Cortex of kidney (tissue), 1 donor: ENCODE measurements at places on chromosomes 11 and 22.

DNA sequence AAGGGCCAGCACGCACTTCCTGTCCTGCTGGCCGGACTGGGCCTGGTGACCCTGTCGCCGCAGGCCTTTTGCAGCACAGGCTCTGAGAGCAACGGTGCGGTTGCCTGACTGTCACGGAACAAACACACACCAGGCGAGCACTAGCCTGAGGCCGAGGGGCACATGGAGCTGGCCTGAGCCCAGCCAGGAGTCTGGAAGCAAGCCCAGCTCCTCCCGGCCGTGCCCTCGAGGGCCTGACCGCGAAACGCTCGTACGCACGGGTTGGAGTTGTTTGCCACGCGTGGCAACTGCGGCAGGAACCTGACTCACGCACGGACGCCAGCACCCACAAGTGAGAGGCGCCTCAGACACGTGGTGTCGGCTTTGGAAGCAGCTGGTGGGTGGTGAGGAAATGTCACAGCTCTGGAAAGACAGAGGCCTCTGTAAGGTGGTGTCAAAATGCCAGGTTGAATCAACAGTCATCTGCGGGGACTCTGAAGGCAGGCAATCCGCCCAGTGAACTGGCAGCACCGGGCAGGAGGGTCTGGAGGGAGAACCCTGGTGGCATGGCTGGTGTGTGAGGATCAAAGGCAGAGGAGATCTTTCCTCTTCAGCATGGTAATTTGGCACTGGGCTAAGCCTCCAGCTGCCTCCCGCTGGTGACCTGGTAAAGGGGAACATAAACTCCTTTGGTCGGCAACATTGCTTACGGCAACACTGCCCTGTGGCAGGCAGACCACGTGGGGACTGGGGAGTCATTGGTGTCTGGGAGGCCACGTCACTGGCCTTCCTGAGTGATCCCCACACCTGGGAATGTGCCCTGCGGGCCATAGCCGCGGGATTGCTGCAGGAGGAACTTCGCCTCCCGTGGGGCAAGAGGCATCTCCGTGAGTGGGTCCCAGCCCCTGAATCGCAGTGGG lies 15.3 kb upstream of the IL17REL start:
- DNase-seq: no peak

DNA sequence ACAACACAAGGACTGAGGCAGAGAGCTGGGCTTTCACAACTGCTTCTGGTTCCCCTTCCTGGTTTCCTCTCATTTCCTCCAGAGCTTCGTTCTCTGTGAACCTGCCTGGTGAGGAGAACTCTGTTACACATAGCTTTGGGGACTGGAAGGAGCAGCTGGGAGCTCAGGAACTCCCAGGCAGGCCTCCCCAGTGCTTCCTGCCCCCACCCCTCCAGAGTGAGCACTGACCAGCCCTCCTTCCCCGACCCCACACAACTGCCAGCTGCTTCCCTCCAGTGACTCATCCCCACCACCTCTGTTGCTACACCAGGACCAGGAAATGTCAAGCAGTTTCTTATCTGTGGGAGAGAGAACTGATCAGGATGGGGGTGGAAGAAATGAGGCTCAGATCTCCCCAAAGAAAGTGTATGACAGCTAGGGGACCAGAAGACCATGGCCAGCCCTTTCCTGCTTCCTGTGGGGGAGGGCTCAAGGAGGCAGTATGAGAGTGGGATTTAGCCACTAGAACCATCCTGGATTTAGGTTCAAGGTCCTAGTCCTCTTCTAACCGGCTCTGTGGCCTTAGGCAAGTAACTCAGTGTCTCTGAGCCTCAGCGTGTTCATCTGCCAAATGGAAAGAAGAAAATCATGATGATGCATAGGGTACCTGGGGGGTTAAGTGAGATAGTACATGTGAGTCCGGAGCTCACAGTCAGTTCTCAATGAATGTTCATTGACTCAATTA lies 4.5 kb upstream of the TP53I11 start:
- no peak for DNase-seq

GRCh38 chr22:30183861-30184278 lies 62.7 kb downstream of the LIF start:
- no peak for DNase-seq

DNA sequence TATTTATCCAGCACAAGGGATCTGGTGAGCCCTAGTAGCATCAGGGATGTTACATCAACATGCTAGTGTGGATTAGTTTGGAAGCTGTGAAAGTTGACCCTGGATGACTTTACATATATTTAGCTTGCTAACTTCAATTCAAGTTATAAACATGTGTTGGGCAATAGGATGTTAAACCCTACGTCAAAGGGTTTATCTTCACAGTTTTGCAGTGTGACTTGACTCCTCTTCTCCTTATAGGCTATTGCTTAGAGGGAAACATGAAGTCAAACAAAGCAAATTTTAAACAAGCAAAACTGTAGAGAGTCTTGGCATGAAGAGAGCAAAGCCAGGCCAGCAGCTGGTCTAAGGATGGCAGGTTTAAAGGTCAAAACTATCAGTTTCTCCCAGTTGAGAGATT lies 11.3 kb upstream of the CTSC start:
- DNase-seq: no peak

DNA sequence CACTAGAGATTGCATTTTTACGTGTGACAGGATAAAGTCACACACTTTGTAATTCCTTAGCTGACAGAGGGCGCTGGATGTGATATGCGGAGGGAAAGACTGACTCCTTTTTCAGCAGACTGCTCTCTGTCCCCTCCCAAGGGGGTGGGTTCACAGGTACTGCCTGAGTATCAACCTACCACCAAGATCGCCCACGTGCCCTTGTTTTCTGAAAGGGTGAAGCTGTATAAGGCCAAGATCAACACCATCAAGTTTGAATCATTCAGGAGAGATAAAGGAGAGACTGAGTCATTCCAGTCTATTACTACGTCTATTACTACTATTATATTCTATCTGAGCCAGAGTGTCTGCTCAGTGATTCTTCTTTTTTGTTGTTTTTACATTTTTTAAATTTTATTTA lies 30.7 kb downstream of the BUD13 start:
- DNase-seq: no peak

GRCh38 chr11:71410363-71410966 lies 37.7 kb downstream of the DHCR7 start:
- no peak for DNase-seq

- DNase-seq: no peak
Measured at GRCh38 chr11:35702126-35702525, 39.6 kb downstream of the TRIM44 start.

DNA sequence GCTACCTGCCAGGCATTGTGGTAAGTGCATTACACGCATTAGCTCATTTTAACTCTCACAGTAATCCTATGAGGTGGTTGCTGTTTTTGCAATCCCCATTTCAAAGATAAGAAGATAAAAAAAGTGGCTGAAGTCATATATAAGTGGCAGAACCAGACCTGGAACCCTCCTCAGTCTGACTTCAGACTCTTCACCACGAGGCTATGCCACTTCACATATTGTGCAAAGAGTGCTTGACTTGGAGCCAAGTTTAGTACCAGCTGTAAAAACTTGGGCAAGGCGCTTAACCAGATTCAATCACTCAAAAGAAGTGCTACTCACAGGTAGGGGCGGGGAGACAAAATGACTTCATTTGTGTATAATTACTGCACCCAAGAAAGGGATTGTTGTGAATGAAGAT lies 15.3 kb downstream of the BPIFC start:
- DNase-seq: no peak

- no peak for DNase-seq
Measured at GRCh38 chr11:62186195-62186594, 3.8 kb upstream of the SCGB1D1 start.

DNA sequence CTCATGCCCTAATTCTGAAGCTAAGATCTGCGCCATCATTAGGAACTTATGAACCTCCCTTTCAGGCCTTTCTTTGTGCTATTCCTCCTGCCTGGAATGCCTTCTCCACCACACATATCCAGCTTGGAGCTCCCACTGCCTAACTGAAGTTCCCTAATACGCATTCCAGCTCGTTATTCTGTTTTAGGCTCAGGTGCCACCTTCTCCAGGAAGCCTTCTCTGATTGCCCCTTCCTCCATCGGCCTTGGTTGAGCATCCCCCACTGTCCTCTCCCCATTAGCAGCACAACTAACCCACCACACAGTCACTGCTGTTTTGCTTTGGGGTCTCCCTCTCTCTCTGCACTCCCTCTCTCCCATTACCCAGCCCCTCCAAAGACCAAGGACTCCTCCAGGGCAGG lies 5.2 kb downstream of the CRYBB1 start:
- no peak for DNase-seq

- no peak for DNase-seq
Measured at GRCh38 chr22:21030621-21031544, 1.5 kb downstream of the SLC7A4 start.

DNA sequence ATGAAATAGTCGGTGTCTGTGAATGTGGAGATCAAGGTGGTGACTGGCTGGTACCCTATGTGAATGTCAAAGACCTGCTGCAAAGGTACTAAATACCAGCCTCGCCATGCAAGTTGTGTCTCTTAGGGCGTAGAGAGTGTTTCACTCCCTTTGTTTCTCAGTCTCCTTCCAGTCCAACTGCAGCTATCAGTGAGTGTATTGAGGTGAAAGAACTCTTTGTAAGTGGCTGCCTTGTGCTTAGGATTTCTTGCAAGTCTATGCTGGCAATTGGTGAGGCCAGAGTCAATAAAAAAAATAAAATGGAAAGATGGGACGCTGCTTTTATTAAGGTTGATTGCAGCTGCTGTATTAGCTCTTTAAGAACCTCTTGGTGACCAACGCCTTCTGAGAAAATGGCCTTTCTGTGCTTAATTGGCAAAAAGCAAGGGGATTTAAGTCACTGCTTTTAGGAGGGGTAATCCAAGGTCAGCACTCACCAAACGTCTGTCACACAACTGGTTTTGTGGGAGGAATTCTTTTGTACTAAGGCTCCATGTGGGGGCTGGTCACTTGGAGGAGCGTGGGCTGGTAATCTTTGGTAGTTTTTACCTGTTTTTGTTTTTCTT lies 95.1 kb downstream of the PARVA start:
- DNase-seq: no peak
